ENCODE measurements at places on chromosomes 2 and 18.

- no peak for DNase-seq
These were observed 104.4 kb upstream of the SLC8A1 start for GRCh38 chr2:40556293-40556692.

DNA sequence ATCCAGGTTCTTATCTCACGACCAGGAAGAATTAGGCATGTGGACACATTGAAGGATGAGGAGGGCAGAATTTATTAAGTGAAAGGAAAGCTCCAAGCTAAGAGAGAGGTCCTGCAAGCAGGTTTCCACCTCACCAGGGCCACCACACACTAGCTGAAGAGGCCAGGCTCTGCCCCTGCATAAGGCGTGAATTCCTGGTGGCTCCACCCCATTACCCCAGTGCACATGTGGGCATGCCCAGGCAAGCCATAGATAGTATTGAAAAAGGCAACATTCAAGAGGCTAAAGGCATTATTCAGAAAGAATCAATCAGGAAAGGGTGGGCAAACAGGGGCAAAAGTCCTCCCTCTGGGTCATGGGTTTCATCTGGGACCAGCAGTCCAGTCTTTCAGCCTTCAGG lies 30.9 kb upstream of the GRP start:
- no peak for DNase-seq

DNA sequence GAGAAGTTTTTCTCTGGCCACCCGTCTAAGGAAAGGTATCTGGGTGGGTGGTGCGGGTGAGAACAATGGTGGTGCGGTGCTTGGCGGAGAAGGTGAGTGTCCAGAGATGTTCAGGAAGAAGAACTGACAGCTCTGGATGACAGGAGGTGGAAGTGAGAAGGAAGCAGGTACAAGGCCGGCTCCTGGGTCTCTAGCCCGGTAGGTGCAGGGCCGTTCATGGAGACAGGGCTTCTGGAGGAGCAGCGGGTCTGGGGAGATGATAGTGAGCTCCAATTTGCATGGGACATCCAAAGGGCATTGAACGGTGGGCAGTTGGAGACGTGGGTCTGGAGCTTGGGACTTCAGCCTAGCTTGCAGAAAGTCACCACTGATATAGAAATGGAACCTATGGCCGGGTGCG lies 979 bp upstream of the FAHD2B start:
- DNase-seq = no peak

GRCh38 chr2:182379241-182379640 lies 47.6 kb downstream of the PDE1A start:
- no peak for DNase-seq

DNA sequence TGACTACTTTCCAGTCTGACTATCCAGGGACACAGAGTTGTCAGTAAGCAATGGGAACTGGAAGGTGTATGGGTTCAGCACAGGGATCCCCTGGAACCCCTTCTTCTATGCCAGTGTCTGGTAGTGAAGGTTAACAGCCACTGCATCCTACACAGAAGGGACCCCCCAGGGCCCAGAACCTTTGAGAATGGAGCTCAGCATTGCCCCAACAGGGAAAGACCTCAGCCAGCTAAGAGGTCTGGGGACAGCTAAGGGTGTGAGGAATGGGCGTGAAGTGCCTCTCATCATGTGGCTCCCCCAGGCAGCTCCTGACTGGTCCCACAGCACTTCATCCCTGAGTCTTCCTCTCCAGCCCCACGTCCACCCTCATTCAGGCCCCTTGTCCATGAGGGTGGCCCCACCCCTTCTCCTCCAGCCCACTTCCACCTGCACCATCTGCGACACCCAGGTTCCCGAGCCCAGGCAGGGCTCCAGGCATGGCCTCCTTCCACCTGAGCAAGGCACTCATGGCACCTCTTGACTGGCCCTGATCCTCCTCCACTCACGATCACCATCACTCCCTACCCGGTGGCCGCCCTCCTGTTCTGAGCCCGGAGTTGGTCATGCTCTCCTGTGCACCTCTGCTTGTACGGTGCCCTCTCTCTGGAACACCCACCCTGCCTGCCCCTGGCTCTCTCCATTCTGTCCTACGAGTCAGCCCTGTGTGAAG lies 77.1 kb downstream of the SFXN5 start:
- DNase-seq = no peak

DNA sequence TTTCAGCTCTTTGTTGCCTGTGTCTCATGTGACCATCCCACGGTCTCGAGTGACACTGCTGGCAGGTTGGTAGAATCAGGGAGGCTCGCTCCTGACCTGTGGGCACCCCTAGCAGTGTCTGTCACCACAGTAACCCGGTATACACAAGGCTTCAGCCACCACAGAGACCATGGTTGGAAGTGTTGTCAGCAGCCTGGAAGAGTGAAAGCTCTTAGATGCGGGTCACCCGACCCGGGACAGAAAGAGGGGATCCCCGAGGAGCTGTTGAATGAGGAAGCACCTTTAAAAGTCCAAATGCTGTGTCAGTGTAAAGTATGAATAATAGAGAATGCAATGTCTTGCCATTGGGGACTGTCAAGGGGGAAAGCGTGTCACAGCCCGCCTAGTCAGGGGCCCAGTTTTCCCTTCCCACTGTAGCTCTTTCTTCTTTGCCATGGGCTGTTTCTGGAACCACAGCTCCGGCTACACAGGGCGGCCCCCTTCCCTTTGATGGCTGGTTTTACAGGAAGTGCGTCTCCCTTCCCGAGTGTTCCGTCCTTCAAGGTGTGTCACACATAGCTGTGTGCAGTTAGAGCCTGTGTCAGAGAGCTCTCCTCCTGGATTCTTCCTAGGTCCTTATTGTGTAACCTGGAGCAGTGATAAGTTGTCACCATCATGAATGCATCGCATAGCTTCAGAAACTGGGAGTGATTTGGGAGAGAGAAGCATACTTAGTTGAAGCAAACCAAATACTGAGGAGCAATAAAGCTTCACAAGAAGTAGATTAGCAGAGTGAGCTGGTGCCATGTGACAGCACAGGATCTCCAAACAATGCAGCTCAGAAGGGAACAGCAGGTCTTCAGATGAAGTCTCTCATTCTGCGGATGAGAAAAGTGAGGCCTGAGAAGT lies 81.4 kb downstream of the MTCL1 start:
- DNase-seq = no peak

- DNase-seq = no peak
These were observed 96.8 kb downstream of the UBE2E3 start for GRCh38 chr2:181077128-181077709.
